ENCODE measurements at places on chromosomes 4 and X.

DNA sequence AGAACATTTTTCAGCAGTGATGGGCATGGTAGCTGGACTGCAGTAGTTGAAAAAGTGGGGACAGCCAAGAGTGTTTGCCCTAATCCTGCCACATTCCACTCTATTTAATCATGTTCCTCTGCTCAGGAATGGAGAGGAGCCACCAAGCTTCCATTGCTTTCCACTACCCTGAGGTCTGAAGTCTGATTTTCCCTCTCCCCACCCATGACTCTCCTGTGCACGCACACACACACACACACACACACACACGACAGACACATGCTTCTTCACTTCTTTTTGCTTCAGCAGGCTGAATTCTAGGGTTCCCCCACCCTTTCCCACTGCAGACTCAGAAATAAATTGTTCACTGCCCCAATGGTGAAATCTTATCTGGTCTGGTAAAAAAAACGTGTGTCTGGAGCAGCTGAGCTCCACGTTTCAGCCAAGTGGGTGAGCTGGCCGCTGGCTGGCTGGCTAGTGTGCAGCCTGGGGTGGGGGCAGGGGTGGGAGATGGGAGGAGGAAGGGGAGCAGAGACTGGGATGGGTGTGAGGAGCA, 142.7 kb upstream of the NALF2 start:
- peak; percentile 40 for DNase-seq

- no peak for DNase-seq
Measured at GRCh38 chrX:17737710-17737985, 355 bp downstream of the SCML1 start.

- no peak for DNase-seq
Measured at GRCh38 chrX:22338740-22339139, 66.0 kb downstream of the CBLL2 start.

DNA sequence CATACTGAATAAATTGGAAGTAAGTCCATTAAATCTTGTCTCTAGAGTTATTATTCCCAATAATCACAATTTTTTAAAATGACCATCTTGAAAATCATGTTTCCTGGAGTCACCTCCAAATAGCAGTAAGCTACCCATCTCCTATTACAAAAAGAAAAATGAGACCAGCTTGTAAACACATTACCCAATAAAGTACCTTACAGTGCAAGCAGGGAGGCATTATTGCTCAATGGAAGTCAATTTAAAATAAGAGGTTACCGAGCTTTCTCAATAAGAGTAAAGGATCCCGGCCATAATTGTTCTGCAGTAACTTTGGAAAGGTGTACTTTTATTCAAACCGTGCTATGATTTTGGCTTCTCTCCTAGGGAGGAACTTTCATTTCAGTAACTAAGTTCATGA, 78.0 kb downstream of the DMD start:
- no peak for DNase-seq

GRCh38 chrX:22026731-22027130, 5.4 kb upstream of the PHEX start:
- DNase-seq, result no peak

DNA sequence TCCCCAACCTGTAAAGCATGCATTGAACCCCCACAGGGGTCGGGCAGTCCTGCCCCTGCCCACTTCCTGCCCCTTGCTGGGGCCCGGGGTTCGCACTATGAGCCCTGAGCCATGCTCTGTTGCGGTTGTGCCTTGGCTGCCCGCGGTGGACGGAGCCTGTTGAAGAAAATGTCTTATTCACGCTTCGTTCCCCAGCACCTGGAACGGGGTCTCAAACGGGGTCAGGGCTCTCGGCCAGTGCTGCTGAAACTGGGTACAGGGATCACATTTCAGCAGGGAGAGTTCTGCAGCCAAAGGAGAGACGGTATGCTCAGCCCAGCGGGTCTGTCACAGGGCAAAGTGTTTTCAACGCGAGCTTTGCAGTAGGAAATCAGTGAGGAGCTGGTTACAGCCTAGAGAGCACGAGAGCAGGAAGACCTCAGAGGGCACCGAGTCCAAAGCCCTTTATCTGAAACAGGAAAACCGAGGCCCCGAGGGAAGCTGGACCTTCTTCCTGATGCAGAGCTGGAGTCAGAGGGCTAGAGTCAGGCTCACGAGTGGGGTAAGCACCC, 46.3 kb upstream of the AFAP1 start:
- no peak for DNase-seq

- DNase-seq, result no peak
Measured at GRCh38 chr4:17665852-17666251, 51.4 kb downstream of the MED28 start.

DNA sequence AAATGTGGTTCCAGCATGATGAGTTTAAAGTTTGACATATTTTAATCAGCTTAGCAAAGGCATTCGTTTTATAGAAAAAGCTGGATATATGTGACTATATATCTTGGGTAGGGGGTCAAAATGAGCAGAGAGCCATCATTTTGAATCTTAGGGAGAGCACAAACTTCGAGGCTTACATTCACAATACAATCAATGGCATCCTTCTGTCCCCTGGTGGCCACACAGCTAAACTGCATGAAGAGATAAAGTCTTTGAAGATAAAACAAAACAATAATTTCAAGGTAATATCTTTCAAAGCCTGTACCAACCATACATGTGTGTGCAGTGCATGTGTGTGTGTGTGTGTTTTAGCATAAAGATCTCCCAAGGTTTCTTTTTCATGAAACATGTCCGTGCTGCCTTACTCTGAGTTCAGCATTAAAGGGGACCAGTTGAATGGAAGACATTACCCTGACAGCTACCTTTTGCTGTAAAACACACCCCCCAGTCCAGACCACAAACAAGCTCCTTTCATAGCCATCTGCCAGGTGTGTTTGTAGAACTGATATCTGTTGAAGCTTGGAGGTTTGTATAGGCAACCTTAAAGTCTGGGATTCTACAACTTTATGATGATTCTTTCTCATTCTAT, 22.0 kb downstream of the DYNLT3 start:
- DNase-seq, result no peak

DNA sequence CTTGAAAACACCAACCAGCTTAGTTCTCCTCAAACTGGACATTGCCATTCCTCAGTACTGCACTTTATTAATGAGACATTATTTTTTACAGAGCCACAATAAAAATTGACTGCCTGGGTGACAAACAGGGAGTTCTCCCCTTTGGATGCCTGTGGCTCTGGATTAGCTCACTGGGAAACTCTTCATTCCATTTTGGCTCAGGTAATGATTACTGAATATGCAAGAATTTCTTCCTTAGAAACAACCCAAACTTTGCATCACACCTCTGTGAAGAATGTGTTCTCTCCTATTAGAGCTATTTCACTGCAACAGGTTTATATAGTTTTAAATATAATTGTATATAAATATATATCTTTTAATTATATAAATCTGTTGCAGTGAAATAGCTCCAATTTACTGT, 2065.8 kb downstream of the ARAP2 start:
- no peak for DNase-seq

GRCh38 chr4:114019969-114020358, 40.5 kb upstream of the ARSJ start:
- no peak for DNase-seq

GRCh38 chrX:7115557-7115956, 32.0 kb upstream of the STS start:
- DNase-seq, result no peak

DNA sequence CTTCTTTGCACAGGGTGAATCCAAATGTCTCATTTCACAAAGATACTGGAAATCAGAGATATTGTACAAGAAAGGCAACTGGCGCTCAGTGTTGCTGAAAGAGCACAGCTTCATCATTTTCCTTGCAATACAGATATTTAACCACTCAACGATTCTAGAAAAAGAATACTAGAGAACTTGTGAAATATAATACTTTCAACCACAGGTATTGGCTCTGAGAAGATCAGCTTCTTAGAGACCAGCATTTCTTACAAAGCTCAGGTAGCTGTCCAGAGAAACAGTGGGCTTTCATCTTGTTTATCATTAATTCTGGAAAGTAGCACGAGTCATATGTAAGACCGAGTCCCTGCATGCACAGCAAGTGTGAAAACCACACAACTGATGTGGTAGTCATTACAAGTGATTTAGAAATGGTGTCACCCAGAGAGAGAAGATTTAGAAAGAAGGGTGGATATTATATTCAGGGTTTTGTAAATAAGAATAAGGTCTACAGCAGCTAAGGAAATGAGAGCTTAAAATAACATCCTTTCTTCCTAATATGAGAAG, 7.8 kb upstream of the PPARGC1A start:
- no peak for DNase-seq

GRCh38 chrX:39931529-39932282, 166.1 kb downstream of the BCOR start:
- peak; percentile 24 for DNase-seq

Data from AG09309 (cell line).